NCI-H774 (cell line): ENCODE measurements at places on chromosomes 4 and X.

DNA sequence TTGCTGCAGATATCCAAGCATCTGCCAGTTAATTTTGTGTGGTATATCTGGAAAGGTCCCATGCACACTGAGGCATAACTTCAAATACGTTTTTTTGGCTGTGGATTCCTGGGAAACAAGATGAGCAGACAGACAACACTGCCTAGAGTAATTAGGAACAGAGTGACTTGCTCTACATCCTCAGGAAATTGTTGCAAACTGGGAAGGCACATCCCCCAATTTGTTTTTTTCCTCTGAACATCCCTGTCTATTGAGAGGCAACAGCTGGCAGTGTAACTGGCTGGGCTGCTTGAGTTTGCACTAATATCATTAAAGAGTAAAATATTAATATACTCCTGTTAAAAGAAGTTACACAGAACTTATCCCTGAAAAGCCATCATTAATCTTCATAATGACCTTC, 207.7 kb upstream of the SLIT2 start:
- no peak for DNase-seq

- no peak for DNase-seq
Measured at GRCh38 chr4:1294424-1294823, 4.7 kb downstream of the MAEA start.

- no peak for DNase-seq
Measured at GRCh38 chr4:66059136-66059535, 388.8 kb upstream of the EPHA5 start.

GRCh38 chr4:174222266-174222872, 61.1 kb downstream of the FBXO8 start:
- DNase-seq, result no peak

- no peak for DNase-seq
Measured at GRCh38 chr4:66974665-66975064, 570.6 kb downstream of the CENPC start.

DNA sequence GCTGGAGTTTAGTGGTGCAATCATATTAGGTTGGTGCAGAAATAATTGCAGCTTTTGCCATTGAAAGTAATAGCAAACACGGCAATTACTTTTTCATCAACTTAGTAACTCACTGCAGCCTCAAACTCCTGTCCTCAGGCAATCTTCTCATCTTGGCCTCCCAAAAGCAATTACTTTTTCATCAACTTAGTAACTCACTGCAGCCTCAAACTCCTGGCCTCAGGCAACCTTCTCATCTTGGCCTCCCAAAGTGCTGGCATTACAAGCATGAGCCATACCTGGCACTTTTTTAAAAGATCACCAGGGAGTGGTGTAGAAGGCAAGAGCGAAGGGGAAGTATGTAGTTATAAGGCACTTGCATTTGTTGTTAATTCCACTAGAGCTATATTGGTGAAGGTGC, 491.1 kb upstream of the ADGRL3 start:
- DNase-seq, result no peak

DNA sequence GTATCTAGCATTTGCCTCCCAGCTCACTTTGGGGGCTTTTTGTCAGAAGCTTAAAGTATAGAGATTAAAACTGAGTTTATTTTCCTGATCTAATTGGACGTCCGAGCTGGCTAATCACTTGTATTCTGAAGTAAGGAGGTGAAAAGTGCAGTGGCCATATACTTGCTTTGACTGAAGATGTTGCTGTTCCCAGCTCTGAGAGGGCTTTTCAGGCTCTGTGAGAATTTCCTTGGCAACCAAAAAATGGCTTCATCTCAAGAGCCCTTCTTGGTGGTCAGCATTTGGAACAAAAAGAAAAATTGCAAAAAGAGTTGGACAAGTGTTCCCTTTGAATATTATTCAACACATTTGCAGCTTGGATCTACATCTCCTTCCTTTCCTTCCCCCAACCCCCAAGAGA, 67.0 kb downstream of the SLC4A4 start:
- DNase-seq, result no peak

GRCh38 chr4:20356565-20356964, 104.9 kb downstream of the SLIT2 start:
- DNase-seq, result peak; percentile 81

- no peak for DNase-seq
Measured at GRCh38 chrX:41009850-41010846, 75.1 kb upstream of the USP9X start.

DNA sequence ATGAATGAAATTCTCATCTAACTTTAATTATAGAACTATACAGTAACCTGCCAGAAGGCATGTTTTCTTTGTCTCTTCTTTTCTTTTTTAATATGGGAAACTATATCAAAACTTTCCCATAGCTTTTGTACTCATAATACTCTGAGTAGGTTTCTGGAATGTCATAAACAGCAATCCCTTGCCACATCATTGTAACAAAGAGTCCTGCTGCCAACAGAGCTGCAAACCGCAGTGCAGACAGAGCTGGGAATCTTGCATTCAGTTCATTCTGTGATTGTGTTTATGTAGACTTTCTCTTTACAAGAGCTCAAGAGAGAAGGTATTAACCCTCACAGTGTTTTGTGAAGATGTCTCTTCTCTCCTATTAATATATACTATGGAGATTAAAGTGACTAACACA, 304.4 kb upstream of the SLIT2 start:
- DNase-seq, result no peak

GRCh38 chrX:30906726-30907125, 17.7 kb upstream of the TAB3 start:
- no peak for DNase-seq

GRCh38 chr4:106614441-106614840, 245.9 kb upstream of the GIMD1 start:
- DNase-seq, result no peak

DNA sequence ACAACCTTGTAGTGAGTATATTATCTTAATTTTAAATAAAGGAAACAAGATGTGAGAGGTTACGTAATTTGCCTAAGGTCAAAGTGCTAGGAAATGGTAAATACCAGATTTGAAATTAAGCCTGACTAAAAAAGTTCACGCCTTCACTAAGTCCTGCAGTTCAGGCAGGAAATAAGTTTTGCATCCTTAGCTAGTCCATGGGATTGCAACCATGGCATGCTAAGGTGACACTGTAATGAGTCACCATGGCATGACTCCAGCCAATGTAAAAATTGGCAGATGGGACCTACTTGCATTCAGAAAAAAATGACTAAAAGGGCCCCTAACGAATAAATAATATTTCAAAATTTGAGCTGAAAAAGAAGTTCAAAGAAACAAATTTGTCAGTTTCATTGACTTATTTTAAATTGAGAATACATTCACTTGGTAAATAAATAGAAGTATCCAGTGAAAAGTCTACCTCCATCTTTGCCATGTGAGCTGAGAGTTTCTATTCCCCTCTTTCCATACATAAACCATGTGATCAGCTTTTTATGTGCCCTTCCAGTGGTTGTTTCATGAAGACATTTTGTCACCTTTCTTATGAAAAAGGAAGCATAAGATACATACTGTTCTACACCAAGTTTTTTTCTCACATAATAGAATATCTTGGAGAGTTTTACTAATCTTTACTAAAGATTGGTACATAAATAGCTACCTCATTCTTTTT, 72.4 kb downstream of the ANKRD50 start:
- no peak for DNase-seq

DNA sequence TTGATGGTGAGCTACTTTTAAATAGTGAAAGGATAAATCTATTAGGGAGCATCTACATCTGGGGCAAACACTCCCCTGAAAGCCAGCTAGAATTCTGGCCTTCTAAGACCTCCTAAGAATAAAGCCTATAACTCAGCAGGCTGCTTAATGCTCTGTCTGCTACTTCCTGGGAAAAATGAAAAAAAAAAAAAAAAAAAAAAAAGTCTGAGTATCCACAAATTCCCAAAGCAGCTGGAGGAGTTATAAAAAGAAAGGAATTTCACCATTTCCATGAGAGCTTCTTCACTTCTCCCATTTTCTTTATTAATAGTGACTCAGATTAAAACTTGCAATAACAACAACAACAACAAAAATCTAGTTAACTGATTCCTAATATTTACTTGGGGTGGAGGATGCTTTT, 511.2 kb downstream of the INPP4B start:
- DNase-seq, result no peak

- no peak for DNase-seq
Measured at GRCh38 chr4:145822581-145822980, 116.0 kb downstream of the ZNF827 start.

GRCh38 chrX:134548257-134549201, 88.6 kb downstream of the HPRT1 start:
- no peak for DNase-seq

DNA sequence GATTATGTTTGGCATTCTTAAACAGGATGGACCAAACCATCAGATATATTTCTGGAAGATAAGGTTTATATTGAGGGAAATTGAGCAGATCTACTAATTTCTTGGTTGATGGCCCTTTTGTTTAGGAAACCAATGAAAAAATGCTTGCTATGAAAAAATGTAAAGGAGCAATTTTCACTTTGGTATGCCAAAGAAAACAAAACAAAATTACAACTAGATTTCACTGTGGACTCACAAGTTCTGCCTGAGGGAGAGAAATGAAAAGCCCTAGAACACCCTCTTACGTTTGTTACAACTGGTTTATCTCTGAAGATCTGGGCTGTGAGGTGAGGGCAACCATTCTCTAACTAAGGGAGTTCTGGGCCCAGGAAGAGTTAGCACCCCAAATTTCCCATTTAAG, 122.5 kb upstream of the IL15 start:
- no peak for DNase-seq

GRCh38 chr4:168633064-168633463, 136.2 kb downstream of the PALLD start:
- DNase-seq, result no peak

DNA sequence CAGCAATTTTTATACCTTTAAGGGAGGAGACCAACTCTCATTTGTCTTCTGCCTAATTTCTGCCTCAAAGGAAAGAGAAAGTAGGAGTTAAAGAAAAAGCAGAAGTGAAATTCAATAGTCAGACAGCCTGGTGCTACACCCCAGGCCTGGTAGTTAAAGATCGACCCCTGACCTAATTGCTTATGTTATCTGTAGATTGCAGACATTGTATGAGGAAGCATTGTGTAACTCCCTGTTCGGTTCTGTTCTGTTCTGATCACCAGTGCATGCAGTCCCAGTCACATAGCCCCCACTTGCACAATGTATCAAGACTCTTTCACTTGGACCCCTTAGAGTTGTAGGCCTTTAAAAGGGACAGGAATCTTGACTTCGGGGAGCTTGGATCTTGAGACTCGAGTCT, 335.9 kb upstream of the AR start:
- no peak for DNase-seq

DNA sequence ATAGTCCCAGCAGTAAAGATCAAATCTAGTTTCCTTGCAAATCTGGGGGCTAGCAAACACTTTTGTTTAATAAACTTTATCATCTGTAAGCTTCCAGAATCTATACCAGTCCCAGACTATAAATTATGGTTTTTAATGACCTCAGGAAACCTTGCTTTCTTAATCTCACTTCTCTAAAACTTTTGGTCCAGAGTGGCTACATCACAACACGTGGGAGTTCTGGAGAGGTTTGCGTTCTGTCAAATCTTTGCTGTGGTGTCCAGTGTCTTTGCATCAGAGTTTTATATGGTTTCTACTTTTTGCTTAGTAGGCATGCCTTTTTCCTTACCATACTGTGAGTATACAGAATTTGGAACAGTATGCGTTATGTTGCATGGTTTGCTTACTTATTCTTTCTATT, 193.9 kb downstream of the ANK2 start:
- no peak for DNase-seq

GRCh38 chr4:5710961-5711478, at the start of gene EVC:
EVC (plus strand) TSS chr4:5711201; CDS start chr4:5711381, 180 bp downstream.
- DNase-seq, result peak; percentile 31

GRCh38 chrX:152245213-152245612, 106.8 kb upstream of the MAGEA10 start:
- no peak for DNase-seq

GRCh38 chr4:113423631-113424030, 337.9 kb downstream of the CAMK2D start:
- no peak for DNase-seq

GRCh38 chr4:159104694-159105414, 2.0 kb downstream of the RAPGEF2 start:
- DNase-seq, result no peak

- DNase-seq, result no peak
Measured at GRCh38 chr4:87179751-87180150, 40.7 kb downstream of the KLHL8 start.
